ENCODE measurements at places on chromosomes 4 and X.
A peak's percentile ranks its signal among the peaks of the same experiment; 100 is the strongest.

- DNase-seq: no peak
Observed at GRCh38 chrX:15600745-15601144, at the start of gene ACE2. TSS of gene ACE2 (minus strand) at chrX:15600960. CDS start at chrX:15600911, 49 bp downstream.

GRCh38 chr4:187380181-187380581 lies 615.4 kb upstream of the ZFP42 start:
- peak; percentile 22 for DNase-seq

DNA sequence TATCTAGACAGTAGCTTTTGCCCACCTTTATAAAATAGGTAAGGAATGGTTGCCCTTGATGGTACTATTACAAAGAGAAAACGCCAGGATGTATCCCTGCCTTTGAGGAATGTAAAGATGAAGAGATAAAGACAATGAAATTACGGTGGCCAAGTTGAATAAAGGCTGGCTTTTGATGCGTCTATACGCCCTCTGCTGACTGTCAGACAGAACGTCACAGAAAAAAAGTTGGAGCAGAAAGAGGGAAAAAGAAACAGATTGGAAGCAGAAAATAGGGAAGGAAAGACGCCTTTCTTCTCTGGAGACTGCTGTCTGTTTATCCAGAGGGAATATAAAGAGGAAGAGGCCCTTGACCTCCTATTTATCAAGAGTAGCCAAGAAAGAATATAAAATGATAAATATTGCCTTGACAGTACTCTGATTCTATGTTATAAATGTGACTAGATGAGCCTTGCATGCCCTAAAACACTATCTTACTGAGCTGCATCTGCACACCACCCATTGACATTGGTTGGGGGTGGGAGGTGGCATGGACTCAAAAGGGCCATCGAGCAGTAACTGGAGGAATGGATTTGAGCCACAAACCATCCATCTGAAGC lies 30.6 kb downstream of the PCDH19 start:
- peak; percentile 35 for DNase-seq

DNA sequence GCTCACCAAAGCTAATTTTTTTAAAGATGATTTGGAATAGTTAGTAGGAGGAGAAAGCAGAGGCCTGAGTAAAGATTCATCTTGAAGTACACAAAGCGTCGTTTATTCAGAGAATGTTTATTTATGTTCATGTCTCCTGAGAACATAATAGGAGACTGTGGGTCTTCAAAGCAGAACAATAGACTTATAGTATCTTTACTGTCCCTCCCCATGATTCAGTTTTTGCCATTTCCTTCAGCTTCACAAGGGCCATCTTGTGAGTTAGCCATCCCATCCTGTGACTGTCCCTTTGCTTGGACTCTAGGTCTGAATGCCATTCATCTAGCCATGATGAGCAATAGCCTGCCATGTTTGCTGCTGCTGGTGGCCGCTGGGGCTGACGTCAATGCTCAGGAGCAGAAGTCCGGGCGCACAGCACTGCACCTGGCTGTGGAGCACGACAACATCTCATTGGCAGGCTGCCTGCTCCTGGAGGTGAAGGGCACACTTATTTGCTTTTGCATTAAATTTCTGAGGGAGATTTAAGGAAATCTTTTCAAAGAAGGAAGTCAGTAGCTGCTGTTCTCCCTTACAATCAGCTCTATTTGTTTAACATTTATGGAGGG lies 105.8 kb downstream of the NFKB1 start:
- no peak for DNase-seq

GRCh38 chr4:170374770-170375169 lies 285.0 kb upstream of the AADAT start:
- no peak for DNase-seq

DNA sequence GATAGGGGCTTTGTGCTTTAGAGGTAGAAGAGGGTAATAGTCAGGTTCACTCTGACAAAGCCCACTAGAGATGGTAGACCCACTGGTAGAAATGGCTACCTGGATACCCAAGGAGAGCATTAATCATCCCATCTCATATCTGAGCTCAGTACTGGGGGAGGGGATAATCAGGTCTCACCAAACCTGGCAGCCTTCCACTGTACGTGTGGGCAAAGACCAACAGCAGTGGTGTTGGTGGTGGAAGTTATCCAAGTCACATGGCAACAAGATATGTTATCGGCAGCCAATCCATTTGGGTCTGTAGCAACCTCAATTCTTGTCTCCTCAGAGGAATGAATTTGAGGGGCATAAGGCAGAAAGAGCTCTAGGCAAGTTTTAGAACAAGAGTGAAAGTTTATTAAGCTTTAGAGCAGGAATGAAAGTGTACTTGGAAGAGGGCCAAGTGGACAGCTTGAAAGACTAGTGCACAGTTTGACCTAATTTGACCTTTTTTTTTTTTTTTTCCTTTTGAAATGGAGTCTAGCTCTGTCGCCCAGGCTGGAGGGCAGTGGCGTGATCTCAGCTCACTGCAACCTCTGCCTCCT lies 67.0 kb upstream of the CXCL13 start:
- DNase-seq: peak; percentile 75

All from cardiac muscle cell (in vitro differentiated cells and primary cell).